ENCODE measurements at places on chromosomes 3 and 15. TPM values are rescaled to one million over a fixed set of nuclear protein-coding genes. Genes with fewer than 3 reads are reported as not detected.

Gene NR1I2
- total RNA-seq, result not detected

Gene SPINK8
- not detected for total RNA-seq

Gene SOX2
- total RNA-seq, result 0.16 TPM

GRCh38 chr15:59746777-59747176 lies 57.7 kb upstream of the BNIP2 start:
- H3K27me3 ChIP-seq, result peaks cover 87% of the 10 kb centered on the region
- no peak overlapping the region for H3K27ac ChIP-seq
- no peaks in the 10 kb centered on the region for H3K36me3 ChIP-seq

DNA sequence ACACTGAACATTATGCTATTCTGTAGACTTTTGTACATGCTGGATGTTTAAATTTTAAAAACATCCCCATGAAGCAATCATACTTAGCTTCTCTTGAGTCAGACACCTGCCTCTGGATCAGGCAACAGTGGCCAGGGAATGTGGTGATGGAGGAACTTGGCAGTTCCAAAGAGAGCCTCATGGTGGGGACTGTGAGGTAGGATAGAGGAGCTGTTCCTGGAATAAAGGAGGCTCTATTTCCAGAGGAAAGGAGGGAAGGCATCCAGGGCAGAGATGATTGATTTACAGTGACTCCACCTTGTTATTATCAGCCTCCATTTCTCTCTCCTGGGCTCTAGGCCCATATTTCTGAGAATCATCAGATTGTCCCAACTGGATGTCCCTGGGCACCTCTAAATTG lies 35.0 kb upstream of the ABHD17C start:
- no peak overlapping the region for H3K27ac ChIP-seq
- no peaks in the 10 kb centered on the region for H3K4me1 ChIP-seq
- H3K36me3 ChIP-seq, result no peaks in the 10 kb centered on the region
- no peak for DNase-seq
- peaks cover 26% of the 10 kb centered on the region for H3K27me3 ChIP-seq

GRCh38 chr3:187263270-187263669 lies 28.3 kb downstream of the MASP1 start:
- H3K36me3 ChIP-seq, result peaks cover 29% of the 10 kb centered on the region
- no peaks in the 10 kb centered on the region for H3K27me3 ChIP-seq
- H3K4me1 ChIP-seq, result peaks cover 40% of the 10 kb centered on the region
- H3K4me3 ChIP-seq, result no peak overlapping the region

DNA sequence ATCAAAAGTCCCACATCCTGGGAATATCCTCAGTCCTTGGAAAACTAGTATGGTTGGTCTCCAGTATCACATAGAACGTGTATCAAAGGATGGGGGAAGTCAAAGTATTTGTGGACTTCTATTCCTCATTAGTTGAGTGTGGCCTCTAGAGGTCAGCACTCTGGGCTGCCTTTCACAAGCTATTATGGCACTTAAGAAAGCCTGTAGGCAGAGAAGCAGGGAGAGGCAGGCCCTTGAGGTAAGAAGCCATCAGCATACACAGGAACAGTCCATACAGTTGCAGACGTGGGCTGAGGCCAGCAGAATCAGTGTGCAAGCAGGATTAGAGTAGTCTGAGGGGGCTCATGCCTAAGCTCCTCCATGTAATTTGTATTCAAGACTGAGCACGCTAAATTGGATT lies 341.7 kb downstream of the CLSTN2 start:
- DNase-seq, result no peak
- H3K4me3 ChIP-seq, result no peak overlapping the region
- H3K4me1 ChIP-seq, result no peaks in the 10 kb centered on the region
- peaks cover 46% of the 10 kb centered on the region for H3K27me3 ChIP-seq
- no peak overlapping the region for H3K27ac ChIP-seq
- H3K36me3 ChIP-seq, result no peaks in the 10 kb centered on the region

DNA sequence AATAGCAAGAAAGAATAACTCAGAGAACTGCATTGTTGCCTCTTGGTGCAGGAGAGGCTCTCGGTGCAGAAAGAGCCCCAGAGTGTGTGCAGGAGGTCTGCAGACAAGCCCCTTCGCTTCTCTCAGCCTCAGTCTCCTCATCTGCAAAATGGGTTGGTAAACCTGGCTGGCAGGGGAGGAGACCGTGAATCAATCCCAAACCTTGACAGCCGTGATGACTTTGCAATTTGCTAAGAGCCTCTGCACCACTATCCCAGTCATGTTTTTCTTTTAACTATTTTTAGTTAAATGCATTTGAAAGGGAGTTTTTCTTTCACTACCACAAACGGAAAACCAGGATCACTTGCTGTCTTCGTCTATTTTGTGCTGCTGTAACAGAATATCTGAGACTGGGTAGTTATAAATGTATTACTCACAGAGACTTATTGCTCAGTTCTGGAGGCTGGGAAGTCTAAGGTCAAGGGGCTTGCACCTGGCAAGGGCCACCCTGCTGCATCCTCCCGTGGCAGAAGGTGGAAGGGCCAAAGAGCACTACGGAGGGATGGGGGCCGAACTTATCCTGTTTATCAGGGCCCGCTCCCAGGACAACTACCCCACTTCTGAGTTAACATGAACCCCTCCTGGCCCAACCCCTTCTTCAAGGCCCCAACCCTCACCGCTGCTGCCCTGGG lies 14.2 kb upstream of the IQSEC1 start:
- no peak overlapping the region for H3K4me3 ChIP-seq
- no peak overlapping the region for H3K27ac ChIP-seq
- no peaks in the 10 kb centered on the region for H3K27me3 ChIP-seq
- peaks cover 11% of the 10 kb centered on the region for H3K4me1 ChIP-seq
- DNase-seq, result no peak
- H3K36me3 ChIP-seq, result no peaks in the 10 kb centered on the region
